Motor neuron (in vitro differentiated cells): ENCODE measurements at places on chromosomes 2 and 18. TPM values are rescaled to one million over a fixed set of nuclear protein-coding genes. Genes with fewer than 3 reads are reported as not detected.

DNA sequence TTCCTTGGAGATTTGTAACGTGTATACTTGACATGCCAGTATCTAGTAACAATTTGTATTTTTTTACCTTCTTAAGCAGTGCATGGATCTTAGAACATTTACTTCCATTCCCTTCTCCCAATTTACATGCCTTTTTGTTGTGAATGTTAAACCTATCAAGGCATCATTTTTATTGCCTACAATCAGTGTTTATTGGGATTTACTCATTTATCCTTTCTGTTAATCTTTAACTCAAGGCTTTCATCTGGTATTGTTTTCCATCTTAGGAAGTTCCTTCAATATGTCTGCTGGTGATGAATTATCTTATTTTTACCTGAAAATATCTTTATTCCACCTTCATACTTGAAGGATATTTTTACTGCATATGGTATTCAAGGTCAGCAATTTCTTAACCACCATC is 88.5 kb upstream of the EMILIN2 start:
- ATAC-seq = no peak

DNA sequence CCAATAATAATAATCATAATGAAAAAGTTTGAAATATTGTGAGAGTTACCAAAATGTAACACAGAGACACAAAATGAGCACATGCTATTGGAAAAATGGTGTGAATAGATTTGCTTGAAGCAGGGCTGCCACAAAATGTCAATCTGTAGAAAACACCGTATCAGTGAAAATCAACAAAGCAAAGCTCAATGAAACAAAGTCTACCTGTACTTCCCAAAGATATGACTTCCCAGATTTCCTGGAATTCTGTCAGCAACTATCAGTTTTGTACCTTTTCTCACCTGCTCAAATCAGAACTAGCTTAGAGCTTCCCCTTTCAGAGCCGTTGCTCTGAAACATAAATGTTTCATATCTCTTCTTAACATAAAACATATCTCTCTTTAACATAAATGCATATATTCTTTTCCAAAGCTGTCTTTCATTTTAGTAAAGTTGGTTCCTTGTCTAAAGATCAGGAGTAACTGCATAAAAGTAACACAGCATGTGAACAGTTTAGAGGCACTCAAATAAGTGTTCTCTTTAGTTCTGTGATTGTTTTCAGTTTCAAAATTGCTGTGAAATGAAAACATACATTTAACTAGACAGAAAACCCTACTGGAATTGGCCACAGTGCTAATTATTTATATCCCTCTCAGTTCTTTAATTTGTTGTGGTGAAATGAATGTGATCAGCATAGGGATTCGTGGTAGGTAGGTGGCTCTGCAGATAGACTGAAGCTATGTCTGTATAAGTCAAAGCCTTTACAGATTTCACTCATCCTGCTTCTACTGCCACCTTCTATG is 262.5 kb downstream of the KCNJ3 start:
- no peak for ATAC-seq

GRCh38 chr2:133331436-133331835 is 236.8 kb downstream of the NCKAP5 start:
- ATAC-seq = peak; percentile 50

DNA sequence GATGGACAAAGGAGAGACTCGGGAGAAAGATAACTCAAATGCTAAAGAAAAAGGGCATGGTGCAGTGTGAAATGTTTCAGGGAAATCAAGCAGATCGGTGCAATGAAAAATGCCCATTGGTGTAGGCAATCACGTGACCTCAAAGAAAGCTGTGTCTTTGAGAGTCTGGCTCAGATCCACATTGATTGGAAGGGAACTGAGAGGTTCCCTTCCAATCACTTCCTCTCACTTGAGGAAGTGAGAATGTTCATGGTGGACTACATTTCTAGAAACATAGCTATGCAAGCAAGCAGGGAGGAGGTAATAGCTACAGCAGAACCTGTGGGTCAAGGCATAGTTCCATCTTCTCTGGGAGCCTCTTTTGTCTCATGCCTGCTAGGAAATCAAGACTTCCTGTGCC is 187.4 kb downstream of the LPIN1 start:
- no peak for ATAC-seq

GRCh38 chr2:39481611-39482010 is 44.5 kb upstream of the MAP4K3 start:
- peak; percentile 45 for ATAC-seq

- no peak for ATAC-seq
Observed at GRCh38 chr2:37855283-37856041, 69.6 kb upstream of the RMDN2 start.

DNA sequence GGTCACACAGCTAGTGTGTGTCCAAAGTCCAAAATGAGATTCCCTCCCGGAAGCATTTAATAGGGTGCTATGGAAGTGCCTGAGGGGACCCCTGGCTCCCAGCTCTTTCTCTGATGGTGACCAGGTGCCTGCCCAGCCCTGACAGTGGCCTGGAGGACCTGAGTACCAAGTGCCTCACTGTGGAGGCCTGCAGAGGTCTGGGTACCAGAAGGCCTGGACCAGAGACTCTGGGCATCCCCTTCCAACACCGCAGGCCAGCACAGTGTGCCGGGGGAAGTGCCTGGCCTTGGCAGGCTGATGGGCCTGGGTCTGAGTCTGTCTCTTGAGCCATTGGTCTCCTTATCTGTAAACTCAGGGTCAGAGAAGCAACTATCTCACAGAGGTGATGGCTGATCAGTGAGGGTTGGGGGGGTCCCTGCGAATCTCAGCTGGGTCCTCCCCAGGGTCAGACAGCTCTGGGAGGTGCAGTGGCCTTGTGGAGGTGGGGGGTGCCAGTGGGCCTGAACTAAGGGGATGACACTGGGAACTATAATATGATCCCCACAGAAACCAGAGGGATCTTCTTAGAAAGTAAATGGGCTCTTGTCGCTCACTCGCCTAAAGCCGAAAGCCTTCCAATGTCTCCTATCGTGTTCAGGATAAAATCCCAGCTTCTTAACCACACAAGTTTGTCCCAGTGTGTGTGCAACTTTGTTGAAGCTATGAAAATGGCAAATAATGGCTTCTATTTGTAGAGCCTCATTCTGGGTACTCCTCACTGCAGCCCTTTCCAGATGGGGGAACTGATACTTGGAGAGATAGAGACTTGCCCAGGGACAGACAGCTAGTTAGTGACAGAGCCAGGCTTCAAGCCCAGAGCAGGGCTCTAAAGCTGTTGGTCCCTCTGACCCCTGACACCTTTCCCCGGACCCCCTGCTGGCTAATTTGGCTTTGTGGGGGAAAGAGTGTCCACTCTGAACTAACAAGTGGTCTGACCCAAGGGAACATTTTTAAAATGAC is 225.1 kb downstream of the TFCP2L1 start:
- no peak for ATAC-seq

Gene AFF3
- total RNA-seq = 14.8 and 17.4 TPM in 2 replicates

Gene ACVR1C
- 0.11 and 0.14 TPM in 2 replicates for total RNA-seq

Gene ERLEC1
- total RNA-seq = 28.6 and 30.4 TPM in 2 replicates

Gene PLGLB1
- 2.5 and 4.8 TPM in 2 replicates for total RNA-seq
